ENCODE measurements at places on chromosomes 3 and 15. TPM values are rescaled to one million over a fixed set of nuclear protein-coding genes. Genes with fewer than 3 reads are reported as not detected.

SLC28A2 gene
- 0.08 TPM for total RNA-seq

ZNF35 gene
- 0.62 TPM for total RNA-seq

PRSS50 gene
- not detected for total RNA-seq

DNA sequence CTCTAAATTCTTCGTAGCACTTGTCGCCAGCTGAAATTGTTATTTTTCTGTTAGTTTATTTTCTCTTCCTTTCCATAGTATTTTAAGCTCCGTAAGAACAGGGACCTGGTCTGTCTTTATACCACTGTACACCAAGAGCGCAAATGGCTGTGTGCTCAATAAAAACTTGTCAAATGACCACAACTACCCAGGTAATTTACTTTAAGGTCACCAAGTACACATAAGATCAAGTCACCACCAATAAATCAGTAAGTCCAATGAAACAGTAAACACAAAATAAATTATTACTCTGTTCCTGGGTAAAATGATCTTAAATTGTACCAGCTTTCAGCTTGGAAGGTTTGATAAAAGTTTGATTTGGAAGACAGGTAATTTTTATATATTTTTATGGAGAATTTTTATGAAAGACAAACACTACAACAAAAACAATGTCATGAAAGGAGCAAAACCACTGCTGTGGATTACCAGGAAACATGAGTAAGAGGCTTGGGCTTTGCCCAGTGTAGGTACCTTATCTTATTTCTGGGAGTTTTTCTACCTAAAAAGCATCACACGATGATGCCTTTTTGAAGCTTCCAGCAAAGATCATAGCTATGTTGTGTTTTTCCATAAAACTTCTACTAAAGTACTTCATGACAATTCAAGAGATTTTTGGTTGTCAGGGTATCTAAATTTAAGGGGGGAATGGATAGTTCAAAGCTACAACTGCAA is 406.8 kb downstream of the SHQ1 start:
- H3K4me1 ChIP-seq, result peaks cover 54% of the 10 kb centered on the region
- peaks cover 17% of the 10 kb centered on the region for H3K36me3 ChIP-seq
- no peak overlapping the region for H3K27ac ChIP-seq
- no peaks in the 10 kb centered on the region for H3K27me3 ChIP-seq

- H3K4me1 ChIP-seq, result no peaks in the 10 kb centered on the region
- no peak overlapping the region for H3K4me3 ChIP-seq
- H3K36me3 ChIP-seq, result no peaks in the 10 kb centered on the region
Observed at GRCh38 chr15:39721893-39722292, 60.7 kb downstream of the FSIP1 start.

- no peak for DNase-seq
- H3K27ac ChIP-seq, result no peak overlapping the region
- peaks cover 65% of the 10 kb centered on the region for H3K27me3 ChIP-seq
- no peaks in the 10 kb centered on the region for H3K36me3 ChIP-seq
- H3K4me1 ChIP-seq, result 0 out of 2 replicates have a peak, but pooled peaks cover 4% of the 10 kb centered on the region
- H3K4me3 ChIP-seq, result no peak overlapping the region
Observed at GRCh38 chr3:12815719-12816118, 19.2 kb downstream of the CAND2 start.

DNA sequence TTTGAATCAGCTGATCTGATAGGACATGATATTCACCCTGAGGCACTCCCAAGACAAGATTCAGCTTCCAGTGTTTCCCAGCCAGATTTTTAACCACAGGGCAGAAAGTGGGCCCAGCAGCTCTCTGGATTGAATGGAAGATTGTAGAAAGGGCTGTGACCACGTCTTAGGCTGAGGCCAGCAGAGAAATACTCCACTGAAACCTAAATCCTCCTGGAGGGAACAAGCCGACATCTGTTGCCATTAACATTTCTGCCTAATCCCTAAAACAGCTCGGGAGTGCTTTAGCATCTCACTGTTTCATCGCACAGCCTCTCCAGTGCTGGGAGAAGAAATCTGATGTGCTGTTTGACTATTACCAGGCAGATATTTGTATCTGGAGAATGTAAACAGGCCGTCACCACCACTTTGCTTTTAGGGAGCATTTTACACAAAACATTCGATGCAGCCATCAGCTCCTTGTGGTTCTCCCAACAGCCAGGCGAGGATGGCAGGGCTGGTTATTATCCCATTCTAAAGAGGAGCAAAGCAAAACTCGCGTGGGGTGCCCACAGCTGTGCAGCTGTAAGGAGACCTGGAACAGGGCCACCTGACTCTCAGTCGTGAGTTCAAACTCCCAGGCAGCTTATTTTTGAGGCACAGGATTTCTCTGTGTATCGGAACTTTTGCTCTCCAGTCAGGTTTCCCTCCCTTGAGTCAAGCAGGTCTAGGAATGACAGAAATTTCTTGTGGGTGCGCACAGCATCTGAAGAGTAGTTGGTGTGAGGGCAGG is 117.4 kb downstream of the LIPC start:
- H3K27ac ChIP-seq, result no peak overlapping the region
- H3K36me3 ChIP-seq, result no peaks in the 10 kb centered on the region
- DNase-seq, result no peak
